ENCODE measurements at places on chromosomes 1 and 21. TPM values are rescaled to one million over a fixed set of nuclear protein-coding genes. Genes with fewer than 3 reads are reported as not detected.

Gene OR10Z1
- total RNA-seq, result not detected

Gene S100A5
- 1.8 TPM for total RNA-seq

DNA sequence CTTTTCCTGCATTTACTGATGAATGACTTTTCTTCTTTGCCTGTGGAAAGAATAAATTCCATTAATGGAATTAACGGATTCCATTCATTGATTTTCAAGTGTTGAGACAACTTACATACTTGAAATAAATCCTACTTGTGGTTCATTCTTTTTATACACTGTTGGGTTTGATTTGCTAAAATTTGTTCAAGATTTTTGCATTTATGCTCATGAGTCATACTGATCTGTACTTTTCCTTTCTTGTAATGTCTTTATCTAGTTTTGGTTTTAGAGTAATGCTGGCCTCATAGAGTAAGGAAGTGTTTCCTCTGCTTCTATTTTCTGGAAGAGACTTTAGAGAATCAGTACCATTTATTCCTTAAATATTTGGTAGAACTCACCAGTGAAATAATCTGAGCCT lies 14.4 kb downstream of the UROD start:
- H3K4me1 ChIP-seq, result peaks cover 17% of the 10 kb centered on the region
- no peak for DNase-seq
- H3K27me3 ChIP-seq, result no peaks in the 10 kb centered on the region
- no peaks in the 10 kb centered on the region for H3K36me3 ChIP-seq
- H3K27ac ChIP-seq, result no peak overlapping the region

DNA sequence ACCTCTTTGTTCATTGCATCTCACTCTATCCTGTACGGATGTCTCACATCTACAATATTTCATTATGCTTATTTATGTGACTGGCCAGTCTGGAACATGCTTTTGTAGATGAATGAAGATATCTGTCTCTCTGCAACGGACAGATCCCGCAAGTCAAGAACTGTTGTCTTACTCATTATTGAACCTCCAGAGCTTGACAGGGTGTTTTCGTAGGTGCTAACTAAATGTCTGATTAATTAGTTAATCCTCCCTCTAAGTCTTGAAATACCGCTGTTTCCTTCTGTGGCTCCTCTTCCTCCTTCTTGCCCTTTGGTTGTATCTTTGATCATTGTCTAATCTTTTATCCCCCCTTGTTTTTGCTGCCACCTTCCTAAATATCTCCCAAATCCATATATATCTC lies 3.2 kb upstream of the C1orf162 start:
- peaks cover 25% of the 10 kb centered on the region for H3K36me3 ChIP-seq
- H3K27me3 ChIP-seq, result no peaks in the 10 kb centered on the region
- peaks cover 22% of the 10 kb centered on the region for H3K4me1 ChIP-seq
- no peak for DNase-seq
- H3K27ac ChIP-seq, result no peak overlapping the region

DNA sequence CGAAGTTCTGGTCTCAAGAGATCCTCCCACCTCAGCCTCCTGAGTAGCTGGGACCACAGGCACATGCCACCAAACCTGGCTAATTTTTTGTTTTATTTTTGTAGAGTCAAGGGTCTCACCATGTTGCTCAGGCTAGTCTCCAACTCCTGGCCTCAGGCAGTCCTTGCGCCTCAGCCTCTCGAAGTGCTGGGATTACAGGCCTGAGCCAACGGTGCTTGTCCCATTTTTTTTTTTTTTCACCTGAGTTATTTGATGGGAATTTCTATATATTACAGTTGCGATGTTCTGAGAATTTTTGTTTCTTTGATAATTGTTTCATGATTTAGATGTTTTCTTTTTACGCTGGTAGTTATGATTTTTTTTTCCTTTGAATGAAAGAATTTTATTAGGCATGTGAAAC lies 2.5 kb downstream of the RABGAP1L start:
- no peak overlapping the region for H3K4me3 ChIP-seq
- H3K27ac ChIP-seq, result no peak overlapping the region

- peaks cover 26% of the 10 kb centered on the region for H3K36me3 ChIP-seq
- H3K4me1 ChIP-seq, result peaks cover 48% of the 10 kb centered on the region
- DNase-seq, result no peak
- H3K27me3 ChIP-seq, result no peaks in the 10 kb centered on the region
- H3K4me3 ChIP-seq, result no peak overlapping the region
These were observed 188.1 kb upstream of the SAMSN1 start for GRCh38 chr21:14734191-14734590.

Measured in activated CD8-positive, alpha-beta T cell treated with anti-CD3 and anti-CD28 coated beads, Interleukin-2, amount 10 ng/mL, durations not matched to agents 7 days and 5 days (primary cell).